ENCODE measurements at places on chromosomes 2 and 18.

DNA sequence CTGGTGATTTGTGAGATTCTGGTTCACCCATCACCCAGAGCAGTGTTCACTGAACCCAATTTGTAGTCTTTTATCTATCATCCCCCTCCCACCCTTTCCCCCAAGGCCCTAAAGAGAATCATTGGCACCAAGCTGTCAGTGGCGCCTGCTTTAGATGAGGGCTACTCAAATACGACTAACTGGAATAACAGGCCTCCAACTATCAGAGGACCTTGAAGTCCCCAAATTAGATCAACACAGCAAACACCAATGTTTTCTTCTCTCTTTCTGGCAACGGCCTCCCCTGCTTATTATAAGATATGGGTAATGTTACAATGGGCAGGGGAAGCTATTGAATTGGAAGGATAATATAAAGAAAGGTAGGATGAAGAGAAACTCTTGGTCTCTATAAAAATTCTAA, 232.3 kb downstream of the SCG2 start:
- ATAC-seq: no peak

- no peak for ATAC-seq
These were observed 70.7 kb downstream of the EMX1 start for GRCh38 chr2:72988041-72988440.

DNA sequence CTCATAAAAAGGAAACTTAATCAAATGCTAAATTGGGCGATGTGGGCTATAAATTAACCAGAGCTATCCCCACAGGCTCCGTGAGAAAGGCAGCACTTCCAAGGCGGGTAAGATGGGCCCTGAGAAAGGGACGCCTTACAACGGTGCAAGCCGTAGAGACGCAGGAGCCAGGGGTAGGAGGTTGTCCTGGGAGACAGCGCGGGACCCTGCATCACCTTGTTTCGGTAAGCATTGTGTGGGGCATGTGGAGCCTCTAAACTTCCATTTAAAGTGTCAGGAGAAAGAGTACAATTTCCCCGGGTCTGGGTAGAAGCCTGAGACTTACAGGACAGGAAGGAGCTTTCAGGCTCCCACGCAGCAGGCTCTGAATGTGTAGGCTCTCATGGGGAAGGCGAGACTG, 1.2 kb upstream of the PER2 start:
- no peak for ATAC-seq

GRCh38 chr2:95165030-95165370, 609 bp upstream of the ZNF2 start:
- no peak for ATAC-seq

DNA sequence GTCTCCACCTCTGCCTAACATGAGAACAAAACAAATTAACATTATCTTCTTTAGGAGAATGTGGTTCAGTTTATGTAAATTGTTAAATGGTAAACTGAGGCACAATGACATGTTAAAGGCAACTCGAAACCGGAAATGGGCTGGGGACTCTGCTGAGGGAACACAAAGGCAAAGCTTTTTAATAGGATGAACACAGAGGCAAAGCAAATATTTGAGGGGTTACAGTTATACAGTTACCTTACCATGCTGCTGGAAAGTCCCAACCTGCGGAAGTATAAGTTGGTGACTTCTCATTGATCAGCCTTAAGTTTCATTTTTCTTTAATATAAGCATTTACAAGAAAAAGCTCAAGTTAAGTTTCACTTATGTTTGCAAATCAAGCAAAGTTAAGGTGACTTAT, 195.0 kb downstream of the DLGAP1 start:
- ATAC-seq: no peak

GRCh38 chr18:31267823-31268481, 50.0 kb upstream of the DSG1 start:
- ATAC-seq: no peak

DNA sequence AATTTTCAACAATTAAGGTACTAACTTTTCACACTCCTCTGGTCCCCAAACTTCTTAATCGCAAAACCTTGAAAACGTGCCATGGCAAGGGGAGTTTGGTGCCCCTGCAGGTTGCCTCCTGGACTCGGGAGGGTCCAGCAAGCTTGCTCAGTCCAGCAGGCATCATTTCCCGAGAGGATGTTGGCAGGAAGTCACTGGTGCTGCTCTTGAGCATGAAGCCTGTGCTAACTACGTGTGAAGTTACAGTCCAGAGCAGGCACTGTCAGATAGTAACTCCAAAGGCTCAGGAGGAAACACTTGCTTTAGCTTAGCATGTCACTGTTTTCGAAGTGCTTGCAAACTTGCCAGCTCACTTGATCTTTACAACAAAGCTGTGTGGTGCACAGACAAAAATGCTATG, 215.4 kb downstream of the MYCN start:
- ATAC-seq: no peak

GRCh38 chr18:22378672-22379282, 38.9 kb downstream of the CTAGE1 start:
- ATAC-seq: peak; percentile 62

- ATAC-seq: no peak
These were observed 37.7 kb downstream of the ZNF521 start for GRCh38 chr18:25314151-25314837.

GRCh38 chr2:70561893-70562292, 8.3 kb upstream of the TGFA start:
- ATAC-seq: no peak

- ATAC-seq: no peak
These were observed 110.2 kb downstream of the OLA1 start for GRCh38 chr2:174138161-174138560.

DNA sequence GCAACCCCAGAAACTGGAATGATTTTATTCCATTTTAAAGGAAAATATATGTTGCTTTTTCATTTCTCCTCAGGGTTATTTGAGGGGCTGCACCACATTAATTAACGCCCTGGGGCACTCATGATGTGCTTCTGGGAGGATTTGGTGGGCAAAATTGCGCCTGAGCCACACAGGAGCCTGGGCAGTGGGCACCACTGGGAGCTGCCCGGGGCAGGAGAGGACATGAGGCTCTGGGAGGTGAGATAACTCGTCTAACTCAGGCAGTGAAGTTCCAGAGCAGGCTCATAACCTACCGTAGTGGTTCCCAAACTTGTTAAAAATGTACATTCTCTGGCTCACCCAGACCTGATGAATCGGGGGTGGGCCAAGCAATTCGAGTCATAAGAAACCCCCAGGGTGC, 68.3 kb downstream of the EDAR start:
- ATAC-seq: no peak

- ATAC-seq: no peak
These were observed 73.6 kb upstream of the TSPYL6 start for GRCh38 chr2:54329482-54330161.

DNA sequence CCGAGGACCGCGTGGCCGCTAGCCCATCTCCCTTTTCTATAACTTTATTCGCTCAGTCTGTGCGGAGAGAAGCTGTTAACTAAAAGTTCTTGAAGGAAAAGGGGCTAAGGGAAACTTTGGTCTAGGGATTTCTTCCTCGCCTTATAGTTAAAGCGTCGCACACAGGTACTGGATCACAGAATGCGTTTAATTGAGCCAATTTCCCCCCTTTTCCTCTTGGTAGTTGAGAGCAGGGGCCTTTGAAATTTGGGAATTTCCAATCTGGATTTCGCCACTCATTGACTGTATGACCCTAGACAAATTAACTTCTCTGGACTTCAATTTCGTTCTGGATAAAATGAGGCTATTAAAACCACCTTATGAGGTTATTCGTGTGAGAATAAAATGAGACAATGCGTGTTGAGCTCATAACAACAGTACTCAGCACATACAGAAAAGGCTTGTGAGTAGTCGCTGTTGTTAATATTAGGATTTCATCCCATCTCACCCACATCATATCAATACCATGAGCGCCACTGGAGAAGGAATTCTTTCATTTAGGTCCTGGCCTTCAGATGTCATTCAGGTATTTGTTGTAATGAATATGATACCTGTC, 763 bp upstream of the OLA1 start:
- no peak for ATAC-seq

DNA sequence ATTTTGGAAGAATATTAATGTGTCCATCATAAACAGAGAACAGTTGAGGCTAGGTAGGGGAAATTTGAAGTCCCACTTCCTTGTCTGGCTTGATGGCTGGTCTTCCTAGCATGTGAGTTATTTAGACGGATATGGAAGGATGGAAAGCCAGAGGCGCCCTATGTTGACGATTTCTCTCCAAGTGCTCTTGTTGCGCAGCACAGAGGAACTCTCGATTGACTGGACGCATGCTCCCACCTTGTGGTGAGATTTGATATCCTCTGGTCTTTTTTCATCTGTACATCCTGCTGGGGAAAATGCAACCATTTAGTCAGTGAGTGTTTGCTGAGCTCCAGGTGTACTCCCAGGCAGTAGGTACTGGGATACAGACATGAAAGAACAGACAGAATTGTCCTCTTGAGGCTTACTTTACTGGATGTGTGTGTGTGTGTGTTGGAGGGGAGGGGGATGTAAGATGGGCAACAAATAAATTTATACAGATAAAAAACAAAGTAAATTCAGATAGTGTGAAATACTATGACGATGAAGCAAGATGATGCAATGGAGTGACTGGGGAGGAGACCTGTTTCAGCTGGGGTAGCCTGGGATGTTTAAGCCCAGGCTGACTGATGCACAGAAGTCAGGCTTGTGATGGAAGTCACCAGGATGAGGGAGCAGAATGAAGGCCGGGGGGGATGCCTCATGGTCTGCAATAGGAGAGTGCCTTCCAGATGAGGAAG, 137.2 kb downstream of the TRIM43 start:
- peak; percentile 100 for ATAC-seq

- ATAC-seq: no peak
These were observed 10.4 kb downstream of the CHMP3 start for GRCh38 chr2:86552889-86553288.

DNA sequence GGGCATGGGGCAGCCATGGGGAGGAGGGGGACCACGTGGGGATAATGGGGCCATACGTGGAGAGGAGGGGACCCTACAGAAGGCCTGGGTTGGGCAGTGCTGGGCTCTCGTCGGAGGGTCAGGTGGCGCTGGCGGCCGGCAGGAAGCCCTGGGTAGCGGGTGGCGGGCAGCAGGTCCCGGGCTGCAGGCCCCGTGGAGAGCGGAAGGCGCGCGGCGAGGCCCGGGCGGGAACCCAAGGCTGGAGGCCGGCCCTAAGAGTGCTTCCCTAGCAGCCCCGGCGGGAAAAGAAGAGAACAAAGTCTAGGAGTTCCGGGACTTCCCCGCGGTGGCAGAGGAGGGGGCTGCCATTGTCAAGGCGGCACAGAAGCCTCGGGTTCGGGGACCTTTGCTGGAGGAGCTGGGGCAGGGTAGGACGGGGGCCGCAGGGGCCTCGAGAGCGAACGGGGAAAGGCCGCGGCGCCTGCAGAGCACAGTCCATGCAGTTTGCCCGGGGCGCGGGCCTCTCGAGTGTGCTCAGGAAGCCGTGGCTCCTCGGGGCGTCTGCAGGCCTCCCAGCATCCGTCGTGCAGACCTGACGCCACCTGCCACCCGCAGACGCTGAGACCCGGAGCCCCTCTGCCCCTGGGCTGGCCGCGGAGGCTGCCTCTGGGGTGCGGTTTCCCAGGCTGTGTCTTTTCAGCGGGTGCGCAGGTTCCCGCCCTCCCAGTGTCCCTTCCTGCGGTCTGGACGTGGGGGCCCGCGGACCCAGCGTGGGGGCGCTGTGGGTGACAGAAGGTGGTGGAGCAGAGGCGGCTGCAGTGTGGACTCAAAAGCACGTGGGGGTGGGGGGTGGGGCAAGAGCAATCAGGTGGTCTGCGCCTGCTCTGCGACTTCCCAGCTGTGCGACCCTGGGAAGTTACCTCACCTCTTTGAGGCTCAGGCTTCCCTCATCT, 19.4 kb upstream of the NCL start:
- no peak for ATAC-seq

- no peak for ATAC-seq
These were observed 3.0 kb downstream of the TMEM37 start for GRCh38 chr2:119434664-119435063.

DNA sequence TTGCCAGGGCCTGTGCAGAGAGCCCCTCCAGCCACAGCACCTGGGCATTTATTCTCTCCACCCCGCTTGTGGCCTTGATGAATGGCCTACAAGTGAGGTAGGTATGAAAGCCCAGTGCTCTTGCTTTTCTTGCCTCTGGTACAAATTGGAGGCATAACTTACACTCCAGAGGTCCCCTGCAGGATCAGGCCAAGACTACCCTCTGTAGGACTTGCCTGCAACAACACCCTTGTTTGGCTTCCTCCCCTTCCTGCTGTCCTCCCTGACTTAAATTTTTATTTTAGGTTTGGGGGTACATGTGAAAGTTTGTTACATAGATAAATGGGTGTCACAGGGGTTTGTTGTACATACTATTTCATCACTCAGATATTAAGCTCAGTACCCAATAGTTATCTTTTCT, 95.7 kb downstream of the CDC42EP3 start:
- no peak for ATAC-seq

DNA sequence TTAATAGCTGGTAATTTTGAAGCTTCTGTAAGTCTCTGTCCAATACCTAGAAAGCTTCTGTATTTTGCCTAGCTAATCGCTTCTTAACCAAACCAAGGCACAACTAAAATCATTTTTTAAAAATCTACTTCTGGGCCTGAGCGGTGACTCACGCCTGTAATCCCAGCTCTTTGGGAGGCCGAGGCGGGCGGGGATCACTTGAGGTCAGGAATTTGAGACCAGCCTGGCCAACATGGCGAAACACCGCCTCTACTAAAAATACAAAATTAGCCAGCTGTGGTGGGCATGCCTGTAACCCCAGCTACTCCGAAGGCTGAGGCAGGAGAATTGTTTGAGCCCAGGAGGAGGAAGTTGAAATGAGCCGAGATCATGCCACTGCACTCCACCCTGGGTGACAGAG, 148.6 kb upstream of the FIGN start:
- ATAC-seq: no peak

- no peak for ATAC-seq
These were observed 243.8 kb downstream of the BABAM2 start for GRCh38 chr2:28134262-28134812.

GRCh38 chr2:96890726-96891385, 21.0 kb upstream of the SEMA4C start:
- ATAC-seq: no peak

GRCh38 chr2:45278365-45279078, 269.3 kb upstream of the SIX2 start:
- no peak for ATAC-seq

DNA sequence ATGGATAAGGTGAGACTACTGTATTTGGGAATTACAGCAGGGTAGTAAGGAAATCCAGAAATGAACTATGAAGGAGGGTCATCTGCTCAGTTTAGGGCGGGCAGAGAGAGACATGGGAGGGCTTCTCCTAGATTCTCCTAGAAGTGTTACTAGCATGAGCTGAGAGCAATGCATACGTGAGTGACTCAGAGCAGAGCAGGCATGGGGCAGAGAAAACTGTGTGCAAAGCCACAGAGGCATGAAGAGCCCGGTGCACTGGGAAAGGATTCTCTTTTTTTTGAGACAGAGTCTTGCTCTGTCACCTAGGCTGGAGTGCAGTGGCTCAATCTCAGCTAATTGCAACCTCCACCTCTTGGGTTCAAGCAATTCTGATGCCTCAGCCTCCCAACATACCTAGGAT, 116.2 kb downstream of the SOCS6 start:
- ATAC-seq: no peak

GRCh38 chr2:165522719-165523118, 53.2 kb downstream of the CSRNP3 start:
- no peak for ATAC-seq

Measured in motor neuron (in vitro differentiated cells).